ENCODE measurements at places on chromosomes 7 and 10.

GRCh38 chr7:42059275-42059674 lies 177.7 kb downstream of the GLI3 start:
- H3K36me3 ChIP-seq: no peaks in the 10 kb centered on the region
- no peaks in the 10 kb centered on the region for H3K4me1 ChIP-seq
- no peak for DNase-seq
- no peak overlapping the region for H3K4me3 ChIP-seq
- H3K27ac ChIP-seq: no peak overlapping the region

- H3K27me3 ChIP-seq: no peaks in the 10 kb centered on the region
- no peak overlapping the region for H3K27ac ChIP-seq
- DNase-seq: no peak
- H3K4me3 ChIP-seq: no peak overlapping the region
- H3K4me1 ChIP-seq: no peaks in the 10 kb centered on the region
- no peaks in the 10 kb centered on the region for H3K36me3 ChIP-seq
These were observed 361.5 kb upstream of the LRRTM3 start for GRCh38 chr10:66564287-66564686.

DNA sequence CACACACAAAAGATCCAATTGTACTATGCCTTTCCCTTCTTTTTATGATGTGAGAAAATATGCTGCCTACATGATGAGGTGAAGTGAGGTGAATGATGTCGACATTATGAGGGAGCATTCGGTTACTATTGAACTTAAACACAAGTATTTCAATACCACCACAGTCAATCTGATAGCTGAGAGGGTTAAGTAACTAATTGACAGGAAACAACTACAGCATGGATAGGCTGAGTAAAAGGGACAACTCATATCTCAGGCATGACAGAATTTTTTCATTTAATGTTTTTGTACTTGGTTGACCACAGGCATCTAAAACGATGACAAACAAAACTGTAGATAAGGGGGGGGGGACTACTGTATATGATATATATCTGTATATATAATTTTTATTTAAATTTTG lies 488.9 kb downstream of the SH2D4B start:
- no peaks in the 10 kb centered on the region for H3K36me3 ChIP-seq
- no peaks in the 10 kb centered on the region for H3K27me3 ChIP-seq
- no peak overlapping the region for H3K27ac ChIP-seq
- H3K4me1 ChIP-seq: no peaks in the 10 kb centered on the region
- H3K4me3 ChIP-seq: no peak overlapping the region

DNA sequence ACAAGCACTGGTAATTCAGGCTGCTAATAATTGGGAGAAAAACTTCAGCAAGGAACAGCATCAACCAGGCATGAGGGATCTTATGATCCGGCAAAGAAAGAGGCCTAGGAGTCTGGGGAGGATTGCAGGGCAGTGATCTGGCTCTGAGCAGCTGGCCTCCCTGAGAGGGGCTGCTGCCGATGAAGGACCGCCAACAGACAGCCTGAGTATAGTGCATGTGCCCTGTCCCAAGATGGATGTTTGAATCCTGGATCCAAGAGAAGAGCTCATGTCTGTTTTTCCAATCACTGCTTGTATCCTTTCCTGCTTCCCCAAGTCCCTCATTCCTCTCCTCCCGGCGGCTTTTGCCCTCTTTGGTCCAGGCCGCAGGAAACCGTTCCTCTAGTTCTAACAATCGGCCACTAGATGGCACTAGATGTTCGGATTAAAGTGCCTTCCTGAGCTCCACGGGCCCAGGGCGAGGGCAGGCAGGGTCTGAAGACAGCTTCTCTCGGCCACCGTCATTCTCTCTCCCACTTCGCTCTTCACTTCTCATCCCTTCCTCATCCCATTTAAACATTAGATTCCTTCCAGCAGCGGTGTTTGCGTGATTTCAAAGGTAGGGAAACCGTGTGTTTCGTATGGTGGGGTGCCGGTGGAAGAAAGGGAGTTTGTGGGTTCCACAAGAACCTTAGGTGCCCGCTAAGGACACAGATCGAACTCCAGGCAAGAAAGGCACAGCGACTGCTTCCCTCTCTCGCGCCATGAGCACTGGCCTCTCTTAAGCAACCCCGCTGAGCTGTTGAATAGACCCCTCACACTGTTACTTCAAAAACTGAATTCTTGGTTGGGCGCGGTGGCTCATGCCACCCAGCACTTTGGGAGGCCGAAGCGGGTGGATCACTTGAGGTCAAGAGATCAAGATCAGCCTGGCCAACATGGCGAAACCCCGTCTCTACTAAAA lies 82.4 kb downstream of the ADCYAP1R1 start:
- no peaks in the 10 kb centered on the region for H3K27me3 ChIP-seq
- H3K4me1 ChIP-seq: no peaks in the 10 kb centered on the region
- H3K4me3 ChIP-seq: no peak overlapping the region
- peak; percentile 91 for DNase-seq
- H3K36me3 ChIP-seq: no peaks in the 10 kb centered on the region

DNA sequence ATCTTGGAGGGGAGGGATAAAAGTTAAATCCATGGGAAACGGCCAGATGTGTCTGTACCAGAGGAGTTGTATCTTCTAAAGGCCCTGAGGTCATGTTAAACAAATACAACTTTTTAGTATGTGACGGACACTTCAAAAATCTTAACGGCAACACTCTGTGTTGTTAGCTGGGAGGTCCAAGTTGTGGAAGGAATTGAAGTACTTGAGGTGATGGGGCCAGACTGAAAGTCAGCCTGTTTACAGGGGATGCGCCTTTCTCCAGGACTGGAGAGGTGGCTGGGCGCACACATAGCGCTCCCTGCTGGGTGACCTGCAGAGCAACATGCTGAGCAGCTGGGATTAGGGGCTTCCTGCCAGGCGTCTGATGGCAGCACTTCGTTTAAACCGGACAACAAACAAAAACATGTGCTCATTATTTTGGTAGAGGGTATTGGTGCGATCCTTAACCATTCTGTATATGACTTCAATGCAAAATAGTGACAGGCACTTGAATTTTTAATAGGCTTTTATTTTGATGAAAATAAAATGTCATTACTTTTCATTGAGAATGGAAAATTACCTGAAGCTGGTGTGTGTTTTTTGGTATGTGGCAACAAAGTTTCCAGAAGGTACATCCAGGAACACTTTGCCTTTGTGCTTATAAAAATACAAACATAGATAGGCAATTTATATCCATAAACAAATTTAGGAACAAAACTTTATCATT lies 198.2 kb downstream of the MLLT10 start:
- no peaks in the 10 kb centered on the region for H3K36me3 ChIP-seq
- H3K27me3 ChIP-seq: no peaks in the 10 kb centered on the region
- H3K4me3 ChIP-seq: no peak overlapping the region
- peaks cover 11% of the 10 kb centered on the region for H3K4me1 ChIP-seq
- peak; percentile 84 for DNase-seq

DNA sequence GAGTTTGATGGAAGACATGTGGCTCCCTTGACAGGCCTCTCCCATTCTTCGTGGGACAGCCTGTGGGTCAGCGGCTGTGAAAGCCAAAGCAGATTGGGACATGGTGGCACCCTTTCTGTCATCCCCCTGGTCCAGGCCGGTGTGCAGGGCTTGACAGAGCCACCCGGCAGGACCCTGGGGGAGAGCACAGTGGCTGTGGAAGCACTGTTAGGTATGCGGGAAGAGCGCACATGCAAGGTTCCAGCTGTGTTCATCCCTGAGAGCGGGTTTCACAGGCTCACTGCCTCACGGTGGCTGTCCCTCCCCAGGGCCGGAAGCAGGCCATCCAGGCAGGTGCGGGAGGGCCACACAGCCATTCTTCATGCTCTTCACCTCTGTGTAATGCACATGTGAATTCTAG lies 29.8 kb downstream of the SHH start:
- no peak for DNase-seq
- H3K4me1 ChIP-seq: peaks cover 4% of the 10 kb centered on the region
- no peak overlapping the region for H3K4me3 ChIP-seq
- no peaks in the 10 kb centered on the region for H3K27me3 ChIP-seq
- no peaks in the 10 kb centered on the region for H3K36me3 ChIP-seq

- no peaks in the 10 kb centered on the region for H3K36me3 ChIP-seq
- no peak for DNase-seq
- H3K27ac ChIP-seq: no peak overlapping the region
- H3K4me1 ChIP-seq: no peaks in the 10 kb centered on the region
- H3K4me3 ChIP-seq: no peak overlapping the region
- peaks cover 35% of the 10 kb centered on the region for H3K27me3 ChIP-seq
These were observed 129.9 kb downstream of the KBTBD2 start for GRCh38 chr7:32761451-32762205.

DNA sequence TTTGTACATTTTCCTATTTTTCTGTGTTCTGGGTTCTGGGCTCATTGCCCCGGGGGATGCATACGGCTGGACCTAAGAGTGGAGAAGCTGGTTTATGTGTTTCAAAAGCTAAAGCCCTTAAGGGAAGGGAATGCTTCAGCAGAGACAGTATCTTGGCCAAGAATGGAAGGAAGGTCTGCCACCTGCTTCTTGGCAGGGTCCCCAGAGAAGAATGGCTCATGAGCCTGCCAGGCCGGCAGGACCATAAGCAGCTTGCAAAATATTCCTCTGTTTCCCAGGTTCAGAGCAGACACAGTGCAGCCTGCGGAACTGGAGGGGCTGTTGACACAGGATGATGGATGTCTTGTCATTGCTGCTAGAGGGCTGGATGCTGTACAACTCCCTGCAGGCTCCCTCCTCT lies 7.8 kb upstream of the ABHD11 start:
- no peaks in the 10 kb centered on the region for H3K36me3 ChIP-seq
- no peaks in the 10 kb centered on the region for H3K27me3 ChIP-seq
- H3K4me3 ChIP-seq: no peak overlapping the region
- no peak for DNase-seq
- peaks cover 34% of the 10 kb centered on the region for H3K4me1 ChIP-seq

DNA sequence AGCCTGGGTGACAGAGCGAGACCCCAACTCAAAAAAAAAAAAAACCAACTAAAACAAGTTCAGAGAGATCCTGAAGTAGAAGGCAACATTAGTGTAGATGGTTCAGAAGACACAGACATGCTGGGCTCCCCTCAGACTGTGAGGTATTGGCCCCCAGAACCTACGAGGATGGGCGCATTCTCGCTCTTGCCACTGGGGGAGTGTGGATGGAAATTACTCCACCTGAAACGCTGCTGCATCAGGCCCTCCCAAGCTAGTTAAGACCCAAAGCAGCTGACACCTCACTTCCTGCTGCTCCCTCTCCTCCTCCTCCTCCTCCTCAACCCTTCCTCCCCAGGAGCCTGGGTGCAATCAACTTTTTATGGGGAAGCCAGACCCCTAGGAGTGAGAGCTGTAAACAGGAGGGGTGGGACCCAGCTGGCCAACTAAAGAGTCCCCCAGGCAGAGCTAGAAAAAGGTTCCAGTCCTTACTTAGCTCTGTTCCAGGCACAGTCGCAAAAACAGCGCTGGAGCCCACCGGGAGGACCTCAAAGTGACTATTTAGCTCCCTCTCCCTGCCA lies 7.4 kb downstream of the SH3PXD2A start:
- no peak for DNase-seq
- H3K4me3 ChIP-seq: no peak overlapping the region
- H3K27ac ChIP-seq: no peak overlapping the region

DNA sequence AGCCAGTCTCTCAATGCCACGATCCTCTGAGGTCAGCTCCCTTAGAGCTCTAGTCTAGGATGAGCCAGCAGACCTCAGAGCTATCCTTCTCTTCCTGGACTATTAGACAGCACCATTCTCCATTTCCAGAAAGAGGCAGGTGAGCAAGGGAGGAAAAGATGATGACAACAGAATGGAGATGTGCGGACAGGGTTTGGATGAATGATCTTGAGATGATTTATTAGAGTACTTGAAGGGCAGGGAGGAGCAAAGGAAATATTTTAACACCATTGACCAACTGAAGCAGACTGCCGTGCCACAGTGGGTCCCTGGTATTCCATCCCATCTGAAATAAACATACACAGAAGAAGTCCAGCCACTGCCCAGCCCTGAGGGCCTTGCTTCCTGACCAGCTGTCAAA lies 94.3 kb downstream of the CFAP58 start:
- H3K27me3 ChIP-seq: no peaks in the 10 kb centered on the region
- no peaks in the 10 kb centered on the region for H3K36me3 ChIP-seq
- no peaks in the 10 kb centered on the region for H3K4me1 ChIP-seq
- H3K4me3 ChIP-seq: no peak overlapping the region
- no peak for DNase-seq
- no peak overlapping the region for H3K27ac ChIP-seq

GRCh38 chr7:85471740-85472139 lies 284.9 kb upstream of the SEMA3D start:
- no peaks in the 10 kb centered on the region for H3K27me3 ChIP-seq
- H3K4me1 ChIP-seq: peaks cover 4% of the 10 kb centered on the region
- no peak overlapping the region for H3K27ac ChIP-seq

DNA sequence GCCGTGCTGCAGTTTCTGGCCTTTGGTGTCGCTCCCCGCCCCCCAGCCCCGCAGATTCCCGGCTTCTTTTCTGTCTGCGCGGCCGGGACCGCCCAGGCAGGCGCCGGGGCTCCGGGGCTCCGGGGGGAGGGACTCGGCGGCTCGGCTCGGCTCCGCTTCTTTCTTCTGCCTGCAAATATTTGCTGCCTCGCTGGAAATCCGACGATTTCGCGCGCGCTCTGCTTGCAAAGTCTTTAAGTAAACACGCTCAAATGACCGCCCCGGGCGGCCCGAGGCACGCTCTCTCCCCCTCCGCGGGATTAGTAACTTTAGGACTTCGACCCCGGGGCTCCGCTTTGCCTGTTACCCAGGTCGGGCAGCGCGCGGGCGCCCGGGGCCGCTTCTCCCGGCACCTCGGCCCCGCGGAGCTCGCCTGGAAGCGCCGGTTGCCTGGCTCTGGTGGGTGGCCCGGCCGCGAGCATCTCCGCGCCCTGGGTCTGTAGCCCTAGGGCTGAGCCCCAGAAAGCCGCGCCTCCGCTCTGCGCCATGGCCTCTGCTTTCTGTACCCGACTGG lies 3.9 kb upstream of the GATA3 start:
- peaks cover 36% of the 10 kb centered on the region for H3K4me1 ChIP-seq

DNA sequence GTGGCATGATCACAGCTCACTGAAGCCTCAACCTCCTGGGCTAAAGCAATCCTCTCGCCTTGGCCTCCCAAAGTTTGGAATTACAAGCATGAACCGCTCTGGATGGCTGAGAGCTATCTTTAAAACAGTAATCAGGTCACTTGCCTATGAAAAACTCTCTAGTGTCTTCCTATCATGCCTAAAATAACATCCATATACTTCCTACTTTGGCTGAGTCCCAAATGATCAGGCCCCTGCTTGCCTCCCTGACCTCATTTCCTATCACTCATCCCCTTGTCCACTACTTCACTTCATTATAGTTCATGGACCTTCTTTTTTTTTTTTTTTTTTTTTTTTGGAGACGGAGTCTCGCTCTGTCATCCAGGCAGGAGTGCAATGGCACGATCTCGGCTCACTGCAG lies 28.0 kb downstream of the SEPTIN7 start:
- DNase-seq: no peak
- H3K4me3 ChIP-seq: no peak overlapping the region
- H3K4me1 ChIP-seq: peaks cover 9% of the 10 kb centered on the region
- H3K27ac ChIP-seq: no peak overlapping the region
- no peaks in the 10 kb centered on the region for H3K27me3 ChIP-seq

GRCh38 chr7:14551310-14551709 lies 351.2 kb downstream of the DGKB start:
- H3K27me3 ChIP-seq: no peaks in the 10 kb centered on the region
- no peaks in the 10 kb centered on the region for H3K36me3 ChIP-seq
- DNase-seq: no peak
- no peak overlapping the region for H3K27ac ChIP-seq
- no peaks in the 10 kb centered on the region for H3K4me1 ChIP-seq

GRCh38 chr10:70260259-70260658 lies 23.5 kb downstream of the NPFFR1 start:
- no peaks in the 10 kb centered on the region for H3K36me3 ChIP-seq
- H3K27me3 ChIP-seq: no peaks in the 10 kb centered on the region
- DNase-seq: no peak
- no peaks in the 10 kb centered on the region for H3K4me1 ChIP-seq
- no peak overlapping the region for H3K27ac ChIP-seq
